ENCODE measurements at places on chromosomes 16 and 17.

DNA sequence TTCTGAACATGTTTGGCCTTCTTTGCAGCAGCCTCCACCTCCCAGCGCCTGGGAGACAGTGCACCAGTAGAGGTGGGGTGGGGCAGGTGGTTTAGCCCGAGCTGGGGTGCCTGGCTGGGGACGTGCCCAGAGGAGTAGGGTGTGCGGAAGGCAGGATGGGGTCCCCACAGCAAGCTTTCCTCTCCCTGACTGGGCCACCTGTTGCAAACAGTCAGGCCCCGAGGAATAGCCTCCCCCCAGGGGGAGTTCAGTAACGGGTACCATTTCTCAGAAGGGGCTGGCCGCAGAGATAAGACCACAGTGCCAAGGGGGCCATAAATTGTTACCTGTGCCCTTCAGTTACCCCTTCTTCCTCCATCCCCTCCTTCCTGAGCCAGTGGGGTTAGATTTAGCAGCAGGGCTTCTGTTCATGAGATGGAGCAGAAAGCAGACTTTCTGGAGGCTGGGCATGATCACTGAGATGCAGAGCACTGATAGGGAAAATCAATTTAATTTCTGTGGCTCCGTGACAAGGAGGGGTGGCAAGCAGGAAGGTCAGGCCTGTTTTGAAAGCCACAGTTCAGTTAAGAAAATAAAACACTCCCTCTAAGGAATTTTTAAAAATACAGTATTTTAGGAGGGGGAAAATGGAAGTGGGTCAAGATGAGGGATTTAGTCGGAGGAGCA, 181.9 kb downstream of the MSI2 start:
- DNase-seq: no peak
- H3K36me3 ChIP-seq: no peaks in the 10 kb centered on the region
- no peaks in the 10 kb centered on the region for H3K27me3 ChIP-seq
- no peak overlapping the region for H3K4me3 ChIP-seq
- peaks cover 37% of the 10 kb centered on the region for H3K4me1 ChIP-seq
- no peak overlapping the region for H3K27ac ChIP-seq

DNA sequence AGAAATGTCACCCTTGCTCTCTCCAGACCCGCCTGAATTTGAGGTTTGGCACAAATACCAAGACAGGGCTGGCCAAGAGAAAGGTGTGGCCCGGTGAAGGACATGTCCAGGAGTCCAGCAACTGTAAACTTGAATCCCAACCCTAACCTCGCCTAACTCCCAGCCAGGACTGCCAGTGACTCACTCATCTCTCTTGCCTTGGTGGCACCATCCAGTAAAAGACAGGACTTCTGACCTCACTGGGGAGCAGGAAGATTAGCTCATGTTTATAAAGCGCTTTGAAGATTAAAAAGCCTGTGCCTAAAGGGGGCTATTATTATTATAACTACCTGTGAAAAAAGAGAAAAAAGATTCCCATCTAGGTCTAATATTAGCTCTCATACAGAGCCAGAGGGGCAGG, 335.3 kb downstream of the SOX9 start:
- no peaks in the 10 kb centered on the region for H3K4me1 ChIP-seq
- no peak overlapping the region for H3K27ac ChIP-seq
- H3K27me3 ChIP-seq: peaks cover 5% of the 10 kb centered on the region
- H3K36me3 ChIP-seq: no peaks in the 10 kb centered on the region
- DNase-seq: no peak

DNA sequence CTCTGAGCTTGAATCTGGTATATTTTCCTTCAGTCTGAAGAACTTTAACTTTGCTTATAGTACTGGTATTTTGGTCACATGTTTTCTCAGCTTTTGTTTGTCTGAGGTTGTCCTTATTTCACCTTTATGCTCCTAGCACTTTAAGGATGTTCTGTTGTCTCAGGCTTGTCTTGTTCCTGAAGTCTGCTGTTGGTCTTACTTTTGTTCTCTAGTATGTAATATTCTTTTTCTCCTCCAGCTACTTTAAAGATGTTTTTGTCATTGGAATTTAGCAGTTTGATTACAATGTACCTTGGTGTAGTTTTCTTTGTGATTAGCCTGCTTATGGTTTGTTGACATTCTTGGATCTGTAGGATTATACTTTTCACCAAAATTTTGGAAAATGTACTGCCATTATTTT, 23.6 kb downstream of the RPTOR start:
- no peak for DNase-seq
- peaks cover 18% of the 10 kb centered on the region for H3K4me1 ChIP-seq
- H3K4me3 ChIP-seq: no peak overlapping the region
- no peaks in the 10 kb centered on the region for H3K27me3 ChIP-seq
- H3K36me3 ChIP-seq: no peaks in the 10 kb centered on the region

- H3K4me1 ChIP-seq: no peaks in the 10 kb centered on the region
- H3K4me3 ChIP-seq: no peak overlapping the region
- H3K27me3 ChIP-seq: no peaks in the 10 kb centered on the region
- DNase-seq: no peak
- no peaks in the 10 kb centered on the region for H3K36me3 ChIP-seq
Measured at GRCh38 chr17:57106836-57107497, 21.9 kb downstream of the AKAP1 start.

DNA sequence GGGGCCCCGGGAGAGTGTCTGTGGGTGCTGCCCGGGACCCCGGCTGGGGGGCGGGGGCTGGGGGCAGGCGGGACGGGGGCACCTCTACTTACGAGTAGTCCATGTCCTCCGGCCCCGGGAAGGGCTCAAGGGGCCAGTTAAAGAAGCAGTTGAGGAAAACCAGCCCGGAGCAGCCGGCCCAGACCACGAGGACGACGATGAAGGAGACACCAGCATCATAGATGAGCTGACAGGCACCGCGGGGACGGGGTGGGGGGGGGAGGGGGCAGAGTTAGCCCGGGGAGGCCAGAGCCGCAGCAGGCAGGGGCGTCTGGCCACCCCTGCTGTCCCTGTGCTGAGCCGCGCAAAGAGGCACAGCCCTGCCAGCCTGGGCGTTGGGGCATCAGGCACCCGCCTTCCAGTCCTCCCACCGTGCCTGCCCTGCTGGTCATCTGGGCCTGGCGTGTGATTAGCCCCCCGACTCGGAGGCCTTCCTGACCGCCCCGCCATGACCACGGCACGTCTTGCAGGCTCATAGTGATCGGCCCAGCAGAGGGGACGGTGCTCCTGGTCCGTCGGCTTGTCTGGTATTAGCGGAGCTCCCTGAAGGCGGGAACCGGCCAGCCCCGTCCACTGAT, 29.0 kb upstream of the PITPNA start:
- no peaks in the 10 kb centered on the region for H3K36me3 ChIP-seq
- no peak overlapping the region for H3K4me3 ChIP-seq
- H3K27ac ChIP-seq: no peak overlapping the region
- H3K4me1 ChIP-seq: peaks cover 2% of the 10 kb centered on the region
- no peak for DNase-seq

- H3K27ac ChIP-seq: peak overlapping the region; percentile 64
- peak; percentile 76 for DNase-seq
- peak overlapping the region; percentile 77 for H3K4me3 ChIP-seq
- H3K36me3 ChIP-seq: no peaks in the 10 kb centered on the region
Measured at GRCh38 chr16:21646721-21647561, 5.5 kb downstream of the IGSF6 start.

GRCh38 chr16:87150681-87151280, 166.4 kb downstream of the C16orf95 start:
- peaks cover 5% of the 10 kb centered on the region for H3K36me3 ChIP-seq
- H3K27me3 ChIP-seq: peaks cover 18% of the 10 kb centered on the region
- no peak overlapping the region for H3K4me3 ChIP-seq
- no peaks in the 10 kb centered on the region for H3K4me1 ChIP-seq
- no peak for DNase-seq
- H3K27ac ChIP-seq: no peak overlapping the region

- no peak overlapping the region for H3K27ac ChIP-seq
- H3K4me3 ChIP-seq: no peak overlapping the region
- H3K27me3 ChIP-seq: no peaks in the 10 kb centered on the region
- DNase-seq: no peak
Measured at GRCh38 chr17:67528751-67529436, 151.8 kb downstream of the PITPNC1 start.

DNA sequence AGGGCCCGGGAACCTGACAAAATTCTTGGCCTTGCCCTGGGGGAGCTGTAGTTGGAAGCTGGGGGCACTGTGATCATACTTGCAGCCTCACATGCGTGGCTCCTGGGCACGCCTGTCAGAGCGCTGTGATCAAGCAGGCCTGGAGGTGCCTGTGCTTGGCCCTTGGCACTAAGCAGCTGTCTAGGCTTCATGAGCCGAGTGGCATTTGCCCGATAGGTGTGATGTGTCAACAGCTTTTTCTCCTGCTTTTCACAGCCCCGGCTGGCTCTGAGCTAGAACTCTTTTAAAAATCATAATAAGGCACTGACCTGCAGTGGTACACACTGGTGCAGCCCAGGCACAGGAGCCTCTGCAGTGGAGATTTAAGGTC, 113.8 kb downstream of the SOCS1 start:
- H3K27ac ChIP-seq: peak overlapping the region; percentile 74
- no peak for DNase-seq
- H3K36me3 ChIP-seq: no peaks in the 10 kb centered on the region
- H3K4me3 ChIP-seq: no peak overlapping the region
- no peaks in the 10 kb centered on the region for H3K27me3 ChIP-seq

GRCh38 chr17:66364508-66364907, 62.1 kb downstream of the PRKCA start:
- H3K4me1 ChIP-seq: peaks cover 29% of the 10 kb centered on the region
- no peak for DNase-seq
- peak overlapping the region; percentile 51 for H3K27ac ChIP-seq

DNA sequence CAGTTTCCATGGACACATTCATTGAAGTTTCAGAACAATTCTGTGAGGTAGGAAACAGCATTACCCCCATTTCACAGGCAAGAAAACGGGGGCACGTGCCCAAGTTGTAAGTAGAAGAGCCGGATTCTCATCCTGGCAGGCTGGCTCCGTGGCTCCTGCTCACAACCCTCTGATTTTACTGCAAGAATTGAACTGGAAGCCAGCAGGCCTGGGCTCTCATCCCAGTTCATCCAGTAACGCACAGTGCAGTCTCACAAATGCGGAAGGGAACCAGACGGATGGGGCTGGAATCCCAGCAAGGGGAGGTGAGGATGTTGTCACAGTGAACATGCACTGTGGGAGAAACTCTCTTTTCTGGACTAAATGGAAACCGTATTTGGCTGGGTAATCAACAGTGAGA, 40.7 kb upstream of the DOC2B start:
- no peak overlapping the region for H3K27ac ChIP-seq
- no peaks in the 10 kb centered on the region for H3K4me1 ChIP-seq
- peak; percentile 15 for DNase-seq
- no peak overlapping the region for H3K4me3 ChIP-seq
- no peaks in the 10 kb centered on the region for H3K36me3 ChIP-seq
- H3K27me3 ChIP-seq: no peaks in the 10 kb centered on the region

- no peak overlapping the region for H3K4me3 ChIP-seq
- peaks cover 11% of the 10 kb centered on the region for H3K27me3 ChIP-seq
- no peaks in the 10 kb centered on the region for H3K4me1 ChIP-seq
- DNase-seq: no peak
- no peak overlapping the region for H3K27ac ChIP-seq
- H3K36me3 ChIP-seq: no peaks in the 10 kb centered on the region
Measured at GRCh38 chr16:86471896-86472295, 38.4 kb upstream of the FOXF1 start.

DNA sequence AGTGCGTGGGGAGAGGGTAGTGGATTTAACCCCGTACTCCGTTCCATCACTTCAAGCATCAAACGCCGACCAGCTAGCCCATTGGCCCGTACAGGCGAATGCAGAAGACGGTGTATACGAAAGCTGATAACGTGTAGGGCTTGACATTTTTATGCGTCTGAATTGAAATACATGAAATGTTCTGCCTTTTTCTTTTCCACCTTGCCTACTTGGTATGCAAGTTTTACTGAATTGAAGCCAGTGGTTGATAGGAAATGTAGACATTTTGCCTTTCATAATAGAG, 834 bp upstream of the STAT3 start:
- H3K27ac ChIP-seq: peak overlapping the region; percentile 100
- H3K27me3 ChIP-seq: no peaks in the 10 kb centered on the region
- H3K4me1 ChIP-seq: peaks cover 43% of the 10 kb centered on the region
- no peak for DNase-seq

DNA sequence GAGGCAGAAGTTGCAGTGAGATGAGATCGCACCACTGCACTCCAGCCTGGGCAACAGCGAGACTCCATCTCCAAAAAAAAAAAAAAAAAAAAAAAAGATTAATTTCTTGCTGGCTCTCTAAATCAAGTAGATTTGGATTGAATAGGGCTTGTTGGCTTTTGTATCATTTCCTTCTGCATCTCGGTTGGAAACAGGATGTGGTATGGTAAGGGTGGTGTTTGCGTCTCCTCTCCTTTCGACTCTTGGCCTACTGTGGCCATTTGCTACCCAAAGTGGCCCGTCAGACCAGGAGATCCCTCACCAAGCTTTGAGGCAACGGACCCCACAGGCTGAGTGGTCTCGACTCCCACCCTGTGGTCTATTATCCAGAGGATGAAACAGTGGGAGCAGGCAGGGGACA, 168.0 kb upstream of the IRX3 start:
- no peak overlapping the region for H3K4me3 ChIP-seq
- H3K27me3 ChIP-seq: peaks cover 20% of the 10 kb centered on the region
- DNase-seq: no peak
- no peak overlapping the region for H3K27ac ChIP-seq

- no peak overlapping the region for H3K4me3 ChIP-seq
- no peak overlapping the region for H3K27ac ChIP-seq
- no peaks in the 10 kb centered on the region for H3K36me3 ChIP-seq
Measured at GRCh38 chr17:34711646-34712045, 132.3 kb downstream of the TMEM132E start.

- DNase-seq: no peak
- H3K27ac ChIP-seq: no peak overlapping the region
- H3K4me3 ChIP-seq: no peak overlapping the region
- no peaks in the 10 kb centered on the region for H3K36me3 ChIP-seq
- no peaks in the 10 kb centered on the region for H3K27me3 ChIP-seq
- H3K4me1 ChIP-seq: no peaks in the 10 kb centered on the region
Measured at GRCh38 chr17:27878776-27879562, 14.2 kb downstream of the LYRM9 start.

GRCh38 chr17:79627766-79628690, 17.2 kb upstream of the RBFOX3 start:
- peak; percentile 44 for DNase-seq
- peaks cover 2% of the 10 kb centered on the region for H3K27me3 ChIP-seq
- H3K36me3 ChIP-seq: no peaks in the 10 kb centered on the region
- H3K27ac ChIP-seq: no peak overlapping the region

DNA sequence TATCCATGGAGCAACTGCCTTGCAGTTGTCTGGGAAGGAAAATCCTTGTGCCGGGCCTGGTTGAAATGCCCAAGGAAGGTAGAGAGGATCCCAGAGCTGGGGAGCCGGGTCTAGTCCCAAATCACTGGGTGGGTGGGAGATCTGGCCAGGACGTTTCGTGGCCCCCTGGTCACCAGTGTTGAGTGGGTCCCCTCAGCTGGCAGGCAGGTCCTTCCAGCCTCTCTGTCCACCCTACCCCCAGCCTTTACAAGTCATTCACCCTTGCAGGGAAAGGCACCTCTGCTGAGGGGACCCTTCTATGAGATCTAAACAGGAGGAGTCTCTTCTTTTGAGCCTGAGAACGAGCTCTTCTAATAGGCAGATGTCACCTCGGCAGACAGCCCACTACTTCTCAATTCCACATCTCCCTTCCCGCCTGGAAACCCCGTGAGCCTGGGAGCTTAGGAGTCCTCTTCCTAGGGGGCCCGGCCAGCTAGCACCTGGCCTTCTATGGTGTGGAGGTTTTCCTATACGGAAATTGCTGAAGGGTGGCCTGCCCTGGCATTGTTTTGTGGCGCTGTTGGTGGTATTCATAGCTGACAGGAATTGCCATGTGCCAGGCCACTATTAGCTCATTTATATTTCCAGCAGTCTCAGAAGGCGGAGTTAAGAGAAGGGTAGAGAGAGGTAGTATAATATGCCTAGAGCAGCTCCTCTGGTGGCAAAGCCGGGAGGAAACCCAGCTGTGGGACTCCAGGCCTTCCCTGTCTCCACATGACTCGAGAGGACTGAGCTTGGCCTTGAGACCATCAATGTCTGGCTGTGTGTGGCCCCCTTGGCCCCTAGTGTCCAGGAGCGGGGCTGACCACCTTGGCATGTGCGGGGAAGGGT, 13.3 kb downstream of the MPRIP start:
- no peak overlapping the region for H3K27ac ChIP-seq
- H3K27me3 ChIP-seq: no peaks in the 10 kb centered on the region
- H3K36me3 ChIP-seq: no peaks in the 10 kb centered on the region

Measured in natural killer cell treated with Interleukin-12 subunit alpha and Interleukin-12 subunit beta and Interleukin-15 and Interleukin-18, amount 100 ng/mL, for 72 hours (primary cell).